ENCODE measurements at places on chromosomes 5 and 9.

DNA sequence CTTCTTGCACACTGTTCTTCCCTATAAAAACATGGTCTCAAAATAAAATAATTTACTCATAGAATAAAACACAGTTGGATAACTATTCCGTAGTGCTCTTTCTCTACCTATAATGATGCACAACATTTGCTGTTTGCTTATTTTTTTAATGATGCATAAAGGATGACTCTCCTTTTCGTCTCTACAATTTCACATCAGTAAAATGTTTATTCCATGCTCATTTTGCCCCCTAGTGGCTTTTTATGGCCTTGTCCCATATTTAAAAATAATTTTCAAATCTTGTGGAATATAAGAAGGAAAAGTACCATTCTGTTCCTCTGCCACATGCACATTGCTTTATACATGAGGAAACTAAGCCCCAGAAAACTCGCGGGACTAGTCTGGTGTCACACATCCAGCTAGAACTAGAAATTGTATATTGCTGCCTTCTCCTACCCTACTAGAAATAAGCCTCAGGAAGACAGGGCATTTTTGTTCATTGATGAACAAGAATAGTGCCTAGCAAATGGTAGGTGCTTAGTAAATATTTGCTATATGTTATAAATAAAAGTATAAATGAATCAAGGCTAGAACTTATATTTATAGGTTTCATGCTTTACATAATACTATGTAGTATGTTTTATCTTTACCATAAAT, 12.7 kb downstream of the KCTD16 start:
- DNase-seq: no peak

- no peak for DNase-seq
These were observed 949 bp downstream of the SERINC5 start for GRCh38 chr5:80254767-80255430.

DNA sequence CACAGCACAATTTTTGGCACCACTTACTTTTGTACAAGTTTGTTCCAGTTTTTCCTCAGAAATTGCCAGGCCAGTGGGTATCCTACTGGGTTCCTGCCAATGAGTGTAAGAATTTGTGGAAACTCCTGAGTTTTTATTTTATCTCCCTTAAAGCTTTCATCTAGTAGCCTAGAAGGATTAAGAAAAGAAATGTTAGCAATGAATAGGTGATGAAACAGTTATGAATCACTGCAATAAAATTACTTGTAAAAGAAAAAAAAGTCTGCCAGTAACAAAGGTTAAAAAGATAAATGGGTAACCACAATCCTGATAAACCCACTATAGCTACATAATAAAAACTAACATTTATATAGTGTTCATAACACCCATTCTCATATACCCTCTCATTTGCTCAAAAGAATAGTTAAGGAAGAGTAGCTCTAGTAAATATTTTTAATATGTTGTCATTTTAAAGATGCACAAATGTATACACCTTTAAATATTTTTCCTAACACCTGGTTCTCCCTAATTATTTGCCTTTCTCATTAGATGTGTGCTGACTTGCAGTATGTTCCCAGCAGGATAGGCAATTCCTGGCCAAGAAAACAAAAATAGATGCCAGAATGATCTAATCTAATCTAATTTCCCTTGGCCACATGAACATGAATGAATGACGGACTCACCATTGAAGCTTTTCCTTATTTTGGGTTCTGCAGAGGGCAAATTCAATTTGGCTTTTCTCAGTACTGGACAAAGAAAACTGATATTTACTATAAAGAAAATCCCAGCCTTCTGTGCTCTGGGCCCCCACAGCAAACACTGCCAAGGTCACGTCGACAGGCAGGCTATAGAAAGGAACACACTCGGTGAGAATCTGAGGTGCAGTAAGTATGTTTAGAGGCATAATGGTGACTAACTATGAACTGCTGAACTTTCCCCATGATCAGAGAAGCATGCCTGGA, 26.4 kb downstream of the ERAP1 start:
- no peak for DNase-seq

DNA sequence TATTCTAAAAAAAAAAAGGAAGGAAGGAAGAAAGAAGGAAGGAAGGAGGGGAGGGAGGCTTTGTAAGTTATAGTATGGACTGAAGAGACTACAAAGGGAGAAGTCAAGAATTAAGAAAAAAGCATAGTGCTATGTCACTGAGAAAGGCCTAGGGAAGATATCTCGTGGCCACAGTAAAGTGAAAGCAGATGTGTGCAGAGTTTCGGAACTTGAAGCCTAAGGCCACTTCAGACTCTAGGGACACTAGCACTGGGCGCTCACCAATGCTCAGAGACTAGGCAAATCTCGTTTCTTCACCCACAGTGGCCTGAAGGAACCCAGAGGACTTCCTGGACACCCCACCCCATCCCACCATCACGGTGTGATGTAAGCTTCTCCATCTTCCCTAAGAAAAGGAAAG, 181.4 kb upstream of the TRPM3 start:
- DNase-seq: no peak

- DNase-seq: no peak
These were observed 229.0 kb downstream of the ROR2 start for GRCh38 chr9:91720751-91721705.
